ENCODE measurements at places on chromosomes 3 and 15.

DNA sequence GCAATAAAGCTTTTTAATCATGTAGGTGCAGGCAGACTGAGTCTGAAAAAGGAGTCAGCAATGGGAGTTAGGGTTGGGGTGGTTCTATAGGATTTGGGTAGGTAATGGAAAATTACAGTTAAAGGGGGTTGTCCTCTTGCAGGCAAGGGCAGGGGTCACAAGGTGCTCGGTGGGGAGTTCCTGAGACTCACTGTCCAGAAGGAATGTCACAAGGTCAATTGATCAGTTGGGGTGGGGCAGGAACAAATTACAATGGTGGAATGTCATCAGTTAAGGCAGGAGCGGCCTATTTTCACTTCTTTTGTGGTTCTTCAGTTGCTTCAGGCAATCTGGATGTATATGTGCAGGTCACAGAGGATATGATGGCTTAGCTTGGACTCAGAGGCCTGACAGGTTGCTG lies 13.9 kb downstream of the CCR5AS start:
- no peak for DNase-seq

- no peak for DNase-seq
Observed at GRCh38 chr3:168467115-168467714, 371.5 kb upstream of the GOLIM4 start.

GRCh38 chr3:62614527-62614926 lies 241.2 kb upstream of the FEZF2 start:
- DNase-seq = no peak

DNA sequence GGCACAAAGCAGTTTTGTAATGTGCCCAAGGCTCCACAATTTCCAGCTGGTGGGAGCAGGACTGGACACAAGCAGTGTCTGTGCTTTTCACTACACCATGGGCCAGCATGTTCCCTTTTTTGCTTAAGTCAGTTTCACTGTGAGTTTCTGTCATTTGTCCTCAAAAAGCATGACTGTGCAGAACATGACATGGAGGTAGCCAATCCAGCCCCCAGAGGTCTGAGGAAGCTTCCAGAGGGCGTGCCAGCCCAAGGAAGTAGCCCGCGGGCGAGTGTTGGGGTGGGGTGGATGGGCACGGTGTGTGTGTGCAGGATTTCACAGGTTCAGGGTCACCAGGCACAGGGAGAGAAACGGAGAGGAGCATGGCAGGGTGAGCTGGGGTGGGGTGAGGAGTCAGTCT lies 8.0 kb upstream of the EEFSEC start:
- DNase-seq = no peak

GRCh38 chr3:113532698-113533533 lies 561 bp downstream of the SIDT1 start:
- no peak for DNase-seq
